Activated T-cell treated with anti-CD3 and anti-CD28 coated beads for 48 hours (primary cell): ENCODE measurements at places on chromosomes 5 and 9.

DNA sequence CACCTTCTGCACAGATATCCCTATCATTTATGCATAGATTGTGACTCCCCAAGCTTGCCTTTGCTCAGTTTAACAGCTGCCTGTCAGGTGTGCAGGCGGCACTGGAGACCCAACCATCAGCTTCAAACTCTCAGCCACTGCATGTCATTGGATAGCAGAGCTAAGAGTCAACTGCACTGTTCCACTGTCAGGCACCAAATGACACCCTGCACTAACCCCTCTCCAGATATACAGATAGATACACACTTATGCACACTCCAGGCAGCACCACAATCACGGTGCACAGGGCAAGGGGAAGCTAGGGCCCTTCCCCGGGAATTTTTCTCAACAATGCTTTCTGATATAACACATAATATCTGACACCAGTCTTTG is 142.3 kb downstream of the BNC2 start:
- DNase-seq, result no peak

DNA sequence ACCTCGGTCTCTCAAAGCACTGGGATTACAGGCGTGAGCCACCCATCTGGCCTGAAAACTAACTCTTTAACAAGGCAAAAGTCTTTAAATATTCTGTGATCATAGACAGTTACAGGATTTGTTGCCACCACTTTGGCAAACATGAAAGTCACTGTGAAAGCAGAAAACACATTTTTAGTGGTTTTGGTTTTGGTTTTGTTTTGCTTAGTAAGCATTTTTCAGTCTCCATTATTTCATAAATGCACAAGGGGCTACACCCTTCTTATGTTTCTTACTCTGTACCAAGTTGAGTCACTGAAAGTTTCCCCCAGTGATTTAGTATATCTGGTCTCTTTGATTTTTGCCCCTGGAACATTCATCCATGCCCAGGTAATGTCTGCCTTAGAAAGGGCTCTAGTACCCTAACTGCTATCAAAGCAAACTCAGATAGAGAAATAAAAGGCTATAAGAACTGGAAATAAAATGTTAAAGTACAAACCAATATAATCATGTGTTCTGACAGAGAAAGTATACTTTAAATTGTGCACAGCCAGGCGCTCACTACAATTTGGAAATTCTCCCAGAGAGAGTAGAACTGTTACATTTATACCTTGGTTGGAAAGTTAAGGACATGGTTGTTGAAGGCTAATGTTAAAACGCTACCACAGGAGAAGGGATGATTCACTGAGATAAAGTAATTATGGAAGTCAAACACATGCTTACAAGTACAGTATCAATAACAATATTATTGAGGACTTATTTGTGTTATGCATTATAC is 1022.5 kb upstream of the DMAC1 start:
- DNase-seq, result no peak

DNA sequence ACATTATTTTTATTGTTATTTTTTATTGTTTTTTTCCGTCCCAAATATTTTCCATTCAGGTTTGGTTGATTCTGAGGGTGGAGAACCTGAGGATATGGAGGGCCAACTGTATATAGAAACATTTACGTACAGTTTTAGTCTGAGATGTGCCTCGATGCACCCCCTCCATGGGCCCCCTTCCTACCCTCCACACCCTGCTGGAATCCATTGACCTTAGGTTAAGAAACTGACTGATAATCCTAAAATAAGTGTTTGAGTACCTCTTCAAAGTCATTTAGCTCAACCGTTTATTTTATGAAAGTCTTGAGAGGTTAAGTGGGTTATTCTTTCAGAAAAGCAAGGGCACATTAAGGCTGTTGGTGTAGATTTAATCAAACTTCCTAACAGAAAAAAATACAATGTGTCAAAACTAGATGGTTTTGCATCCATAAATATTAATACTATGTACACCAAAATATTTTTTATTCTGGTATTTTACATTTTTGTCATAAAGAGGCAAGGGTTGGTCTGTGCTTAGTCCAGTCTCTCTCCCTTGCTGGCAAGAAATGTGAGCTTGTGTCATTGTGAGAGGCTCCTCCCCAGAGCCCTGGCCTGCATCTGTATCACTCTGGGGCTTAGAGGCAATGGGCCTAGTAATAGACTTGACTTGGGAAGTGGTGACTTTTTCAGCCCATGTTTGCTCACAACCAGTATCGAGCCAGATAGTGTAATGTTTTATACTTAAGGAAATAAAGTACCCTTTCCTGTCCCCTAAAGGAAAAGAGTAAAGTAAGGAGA is 15.7 kb downstream of the MTRR start:
- no peak for DNase-seq

- DNase-seq, result no peak
Measured at GRCh38 chr5:130479045-130479804, 575.0 kb downstream of the CHSY3 start.

DNA sequence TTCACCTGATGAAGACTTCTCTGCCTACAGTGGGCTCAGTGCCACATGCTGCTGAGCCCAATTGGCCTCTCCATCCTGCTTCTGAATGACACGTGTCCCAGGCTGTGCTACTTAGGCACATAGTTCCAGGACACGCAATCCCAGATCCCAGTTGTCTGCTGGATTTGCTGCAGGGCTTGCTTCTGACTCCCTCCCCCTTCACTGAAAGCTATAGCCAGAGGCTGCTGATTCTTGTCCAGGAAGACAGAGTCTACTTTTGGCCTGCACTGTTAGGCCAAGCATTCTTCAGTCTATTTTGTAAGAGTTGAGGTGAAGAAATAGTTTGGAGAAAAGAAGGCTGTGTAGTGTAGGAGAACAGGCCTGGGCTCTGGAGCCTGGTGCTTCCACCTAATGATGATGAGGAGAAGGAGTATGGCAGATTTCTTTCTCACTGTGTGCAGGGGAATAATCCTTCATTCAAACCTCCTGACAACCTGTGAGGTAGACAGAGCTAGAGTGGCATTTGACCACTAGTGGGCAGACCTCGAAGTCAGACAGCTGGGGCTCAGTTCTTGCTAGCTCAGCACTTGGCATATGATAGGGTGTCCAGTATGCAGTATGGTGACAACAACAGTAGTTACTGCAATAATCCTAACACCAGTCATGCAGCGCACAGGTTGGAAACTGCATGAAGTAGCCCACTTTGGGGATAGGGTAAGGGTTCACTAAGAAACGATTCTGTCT is 19.5 kb upstream of the ASPN start:
- DNase-seq, result no peak

- no peak for DNase-seq
Measured at GRCh38 chr5:81740758-81741157, 10.1 kb downstream of the SSBP2 start.
